ENCODE measurements at places on chromosomes 1 and 21.

DNA sequence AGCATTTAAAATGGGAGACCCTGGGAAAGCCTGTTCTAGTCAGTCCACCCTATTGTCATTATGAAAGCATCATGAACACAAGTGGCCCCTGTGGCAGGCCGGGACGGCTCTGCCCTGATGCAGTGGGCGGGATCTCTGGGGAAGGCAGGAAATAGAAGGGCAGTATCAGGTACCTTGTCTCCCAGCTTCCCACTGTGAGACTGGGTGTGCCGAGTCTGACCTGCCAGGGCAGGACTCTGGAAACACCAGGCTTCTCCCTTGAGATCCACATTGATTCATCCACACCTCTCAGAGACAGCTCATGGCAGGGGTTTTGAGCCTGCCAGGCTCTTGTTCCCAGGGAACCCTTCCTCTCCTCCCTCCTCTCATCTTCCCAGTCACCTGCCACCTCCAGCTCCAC lies 24.5 kb upstream of the GNPAT start:
- DNase-seq, result no peak

DNA sequence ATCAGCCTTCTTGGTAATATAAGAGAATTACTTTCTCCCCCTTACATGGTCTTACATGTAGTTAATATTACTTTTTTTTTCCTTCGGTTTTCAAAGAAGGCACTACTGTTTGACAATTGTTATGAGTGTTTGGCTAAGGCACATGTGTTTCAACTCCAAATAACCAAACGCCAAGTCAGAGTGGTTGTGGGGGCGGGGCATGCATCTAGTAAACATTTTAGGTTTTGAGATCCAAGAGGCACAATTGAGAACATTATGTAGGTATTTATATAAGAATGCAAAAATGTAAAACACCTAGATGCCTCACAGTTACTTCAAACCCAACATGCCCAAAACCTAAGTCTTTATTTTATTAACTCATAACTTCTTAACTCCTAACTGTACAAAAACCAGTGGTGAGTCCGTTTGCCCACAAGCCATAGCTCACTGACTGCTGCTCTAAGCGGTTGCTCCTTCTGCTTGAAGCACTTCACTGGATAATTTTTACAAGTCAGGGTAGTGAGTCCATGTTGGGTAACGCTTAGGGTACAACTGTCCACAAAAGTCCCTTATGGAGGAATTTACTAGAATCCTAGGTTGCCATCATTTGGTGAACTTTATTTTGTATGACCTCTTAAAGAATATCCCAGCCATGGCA lies 189.9 kb downstream of the HUNK start:
- DNase-seq, result no peak

DNA sequence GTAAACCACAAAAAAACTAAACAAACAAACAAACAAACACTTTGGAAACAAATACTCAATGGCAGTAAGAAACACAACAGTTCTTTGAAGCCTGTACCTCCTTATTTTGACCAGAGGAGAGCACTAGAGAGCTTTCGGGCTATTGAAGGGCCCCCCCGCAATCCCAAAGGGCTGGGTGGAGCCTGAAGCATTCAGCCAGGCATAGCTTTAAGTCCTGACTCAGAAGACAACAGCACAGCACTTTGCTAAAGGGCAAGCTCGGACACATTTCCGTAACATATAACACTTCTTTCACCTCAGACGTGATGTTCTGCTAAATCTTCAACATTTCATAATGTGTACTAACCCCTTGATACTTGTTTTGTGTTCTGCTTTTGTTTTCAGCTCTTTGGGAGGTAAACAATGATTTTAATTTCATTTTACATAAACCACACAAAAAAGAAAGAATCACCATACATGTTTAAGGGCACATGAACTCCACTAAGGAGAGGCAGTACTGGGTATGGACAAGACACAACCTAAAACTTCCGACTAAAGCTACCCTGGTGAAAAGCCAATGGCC lies 9.7 kb upstream of the SHCBP1L start:
- peak; percentile 78 for DNase-seq

DNA sequence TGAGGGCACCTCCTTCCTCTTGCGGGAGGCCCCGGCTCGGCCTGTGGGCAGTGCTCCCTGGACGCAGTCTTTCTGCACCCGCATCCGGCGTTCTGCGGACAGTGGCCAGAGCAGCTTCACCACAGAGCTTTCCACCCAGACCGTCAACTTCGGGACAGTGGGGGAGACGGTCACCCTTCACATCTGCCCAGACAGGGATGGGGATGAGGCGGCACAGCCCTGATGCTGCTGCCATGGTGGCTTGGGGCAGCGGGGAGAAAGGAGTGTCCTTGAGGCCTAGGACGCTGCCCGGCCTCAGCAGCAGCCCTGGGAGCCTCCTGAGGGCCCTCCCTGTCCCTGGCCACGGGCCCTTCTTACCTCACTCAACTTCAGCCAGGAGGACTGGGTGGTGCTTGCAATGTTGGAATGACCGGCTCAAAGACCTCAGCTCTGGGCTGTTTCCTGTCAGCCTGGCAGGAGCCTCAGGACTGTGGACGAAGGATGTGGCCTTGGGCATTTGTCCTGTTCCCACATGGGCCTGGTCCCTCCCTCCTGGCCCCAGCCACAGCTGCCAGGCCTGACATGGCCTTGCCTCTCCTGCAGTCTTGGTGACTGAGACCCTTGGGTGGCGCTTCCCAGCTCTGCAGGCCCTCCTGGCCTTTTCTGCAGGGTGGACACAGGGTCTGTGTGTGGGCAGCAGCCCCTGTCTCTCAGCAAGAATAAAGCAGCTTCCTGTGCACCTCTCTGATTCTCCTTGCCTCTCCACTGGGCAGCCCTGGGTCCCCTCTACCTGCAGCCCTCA lies 45.9 kb downstream of the TRIM11 start:
- no peak for DNase-seq

DNA sequence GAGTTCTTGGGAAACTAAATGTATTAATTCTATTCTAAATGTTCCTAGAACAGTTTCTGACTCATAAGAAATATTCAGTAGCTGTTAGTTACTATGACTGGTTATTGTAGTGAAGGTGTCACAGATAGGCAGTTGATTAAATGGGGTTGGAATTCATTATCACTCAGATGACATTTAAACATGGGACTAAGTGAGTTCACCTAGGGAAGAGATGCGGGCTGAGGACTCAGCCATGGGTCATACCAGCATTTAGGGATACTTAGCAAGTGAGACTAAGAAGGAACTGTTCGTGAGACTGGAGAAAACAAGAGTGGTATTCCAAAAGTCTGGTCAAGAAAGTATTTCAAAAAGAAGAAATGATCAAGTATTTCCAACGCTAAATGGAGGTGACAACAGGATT lies 125.1 kb upstream of the ADGRL4 start:
- no peak for DNase-seq

DNA sequence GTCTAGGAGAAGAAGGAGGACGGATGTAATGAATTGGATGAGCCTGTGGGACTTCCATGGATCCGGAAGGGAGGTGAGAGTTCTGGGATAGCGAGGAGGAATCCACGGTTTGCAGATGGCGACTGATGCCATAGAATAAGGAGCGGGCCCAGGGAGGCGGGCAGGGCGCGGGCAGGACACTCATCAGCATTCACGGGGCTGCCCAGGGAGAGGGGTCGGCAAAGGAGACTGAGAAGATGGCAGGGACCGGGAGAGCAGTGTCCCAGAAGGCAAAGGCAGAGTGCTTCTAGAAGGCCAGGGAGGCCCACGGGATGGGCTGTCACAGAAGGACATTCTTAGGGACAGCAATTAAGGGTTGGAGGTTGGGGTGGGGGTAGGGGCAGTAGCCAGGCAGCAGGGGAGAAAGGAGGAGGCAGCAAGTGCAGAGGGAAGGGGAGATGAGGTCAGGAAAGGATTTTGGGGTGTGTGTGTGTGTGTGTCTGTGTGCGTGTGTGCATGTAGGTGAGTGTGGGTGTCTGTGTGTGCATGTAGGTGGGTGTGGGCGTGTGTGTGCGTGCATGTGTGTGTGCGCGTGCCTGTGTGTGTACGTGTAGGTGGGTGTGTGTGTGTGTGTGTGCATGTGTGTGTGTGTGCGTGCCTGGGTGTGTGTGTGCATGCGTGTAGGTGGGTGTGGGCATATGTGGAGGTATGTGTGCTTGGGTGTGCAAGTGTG lies 1.1 kb upstream of the COL8A2 start:
- no peak for DNase-seq

DNA sequence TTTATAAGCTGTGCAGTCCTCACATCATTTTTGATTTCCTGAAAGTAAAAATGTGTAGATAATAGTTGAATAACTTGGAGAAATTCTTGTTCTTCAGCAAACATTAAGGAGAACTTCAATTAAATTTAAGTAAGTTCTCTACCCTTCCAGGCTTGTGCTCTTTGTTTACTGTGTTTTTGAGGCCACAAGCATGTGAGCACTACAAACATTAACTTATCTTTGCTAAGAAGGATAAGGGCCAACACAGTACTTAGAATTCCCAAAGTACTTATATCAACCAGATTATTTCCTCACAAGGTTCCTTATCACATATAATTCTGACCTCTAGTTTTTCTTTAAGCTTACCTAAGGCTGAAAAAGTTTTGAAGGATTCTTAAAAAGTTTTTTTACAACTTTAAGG lies 24.7 kb upstream of the RWDD3 start:
- DNase-seq, result no peak

- no peak for DNase-seq
These were observed 44.6 kb downstream of the ATP1A1 start for GRCh38 chr1:116417678-116418077.

DNA sequence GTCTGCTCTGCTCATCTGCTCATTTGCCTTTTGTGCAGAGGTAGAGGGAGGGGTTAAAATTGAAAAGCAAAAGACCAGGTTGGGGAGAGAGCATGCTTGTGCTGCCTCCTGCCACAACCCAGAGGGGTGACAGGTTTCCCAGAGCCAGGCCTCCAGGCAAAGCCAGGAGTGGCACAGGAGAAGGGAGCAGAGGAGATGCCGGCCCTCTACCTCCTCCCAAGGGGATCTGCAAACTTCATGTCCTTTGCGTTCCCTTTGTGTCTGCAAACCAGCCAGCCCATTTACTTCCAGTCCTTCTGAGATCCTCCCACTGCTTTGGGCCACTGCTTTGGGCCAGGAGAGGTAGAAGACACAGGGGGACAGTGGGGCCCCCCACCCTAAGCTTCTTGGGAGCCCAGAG lies 67.8 kb downstream of the EPHB2 start:
- DNase-seq, result no peak

GRCh38 chr21:27192281-27192949 lies 225.5 kb upstream of the ADAMTS5 start:
- no peak for DNase-seq

- DNase-seq, result no peak
These were observed 6.5 kb upstream of the IGSF3 start for GRCh38 chr1:116674011-116674531.

- DNase-seq, result no peak
These were observed 98.7 kb upstream of the PDC start for GRCh38 chr1:186559601-186560116.

- no peak for DNase-seq
These were observed 255.1 kb upstream of the C1orf105 start for GRCh38 chr1:172165403-172165802.

- no peak for DNase-seq
These were observed 460 bp upstream of the ADORA1 start for GRCh38 chr1:203126866-203127665.

DNA sequence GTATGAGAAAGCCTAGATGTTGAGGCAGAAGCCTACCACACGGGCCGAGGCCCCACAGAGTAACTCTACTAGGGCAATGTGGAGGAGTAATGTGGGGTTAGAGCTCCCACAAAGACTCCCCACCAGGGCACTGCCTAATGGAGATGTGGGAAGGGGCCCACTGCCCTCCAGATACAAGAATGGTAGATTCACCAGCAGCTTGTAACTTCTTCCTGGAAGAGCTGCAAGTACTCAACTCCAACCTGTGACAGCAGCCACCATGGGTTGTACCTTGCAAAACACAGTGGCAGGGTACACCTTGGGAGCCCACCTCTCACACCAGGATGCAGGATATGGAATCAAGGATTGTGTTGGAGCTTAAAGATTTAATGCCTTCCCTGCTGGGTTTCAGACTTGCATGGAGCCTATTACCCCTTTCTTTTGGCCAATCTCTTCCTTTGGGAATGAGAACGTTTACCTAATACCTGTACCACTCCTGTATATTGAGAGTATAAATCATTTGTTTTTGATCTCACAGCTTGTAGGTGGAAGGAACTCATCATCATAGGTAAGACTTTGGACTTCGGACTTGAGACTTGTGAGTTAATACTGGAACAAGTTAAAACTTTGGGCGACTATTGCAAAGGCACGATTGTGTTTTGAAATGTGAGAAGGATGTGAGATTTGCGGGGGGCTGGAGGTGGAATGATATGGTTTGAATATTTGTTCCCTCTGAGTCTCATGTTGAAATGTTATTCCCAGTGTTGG lies 57.5 kb downstream of the TENT5C start:
- DNase-seq, result no peak
